ENCODE measurements at places on chromosomes 16 and 17. TPM values are rescaled to one million over a fixed set of nuclear protein-coding genes. Genes with fewer than 3 reads are reported as not detected.

- DNase-seq: no peak
These were observed 485 bp downstream of the DYNLL2 start for GRCh38 chr17:58083491-58084316.

GRCh38 chr16:68784226-68784625 lies 47.1 kb downstream of the CDH1 start:
- no peak for DNase-seq

DNA sequence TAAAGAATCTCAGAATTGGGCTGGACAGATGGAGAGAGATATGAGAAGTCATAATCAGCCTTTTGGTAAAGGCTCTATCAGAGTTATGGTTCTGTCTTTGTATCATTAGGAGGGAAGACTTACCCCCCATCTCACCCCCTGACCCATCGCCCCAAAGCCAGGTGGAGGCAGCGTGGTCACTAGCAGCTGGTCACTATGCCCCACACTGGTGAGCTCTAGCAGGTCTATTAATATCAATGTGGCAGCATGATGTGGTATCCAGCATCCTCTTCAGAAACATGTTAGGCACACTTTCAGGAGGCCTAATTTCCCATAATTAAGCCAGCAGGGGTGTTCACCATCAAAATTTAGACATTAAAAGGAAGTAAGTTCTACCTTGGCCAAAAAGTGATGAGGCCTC lies 183.8 kb upstream of the COX10 start:
- DNase-seq: no peak

The NDUFAF8 gene
- 99.9 TPM for total RNA-seq
